Stimulated activated CD8-positive, alpha-beta memory T cell treated with anti-CD3 and anti-CD28 coated beads, Interleukin-4, amount 100 ng/mL, for 1 hour (primary cell): ENCODE measurements at places on chromosomes 7 and 10.

DNA sequence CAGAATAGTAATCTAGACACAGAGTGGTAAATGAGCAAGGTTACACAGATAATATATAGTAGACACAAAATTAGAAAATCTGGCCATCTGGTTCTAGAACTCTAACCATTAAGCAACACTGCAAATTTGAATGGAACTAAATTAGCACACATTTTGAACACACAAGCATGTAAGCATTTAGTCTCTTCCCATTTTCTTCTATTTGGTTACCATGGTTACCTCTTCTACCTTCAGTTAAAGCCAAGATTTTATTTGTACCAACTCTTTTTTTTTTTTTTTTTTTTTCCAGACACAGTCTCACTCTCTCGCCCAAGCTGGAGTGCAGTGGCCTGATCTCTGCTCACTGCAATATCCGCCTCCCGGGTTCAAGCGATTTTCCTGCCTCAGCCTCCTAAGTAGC, 790.5 kb downstream of the MAGI2 start:
- DNase-seq = no peak

DNA sequence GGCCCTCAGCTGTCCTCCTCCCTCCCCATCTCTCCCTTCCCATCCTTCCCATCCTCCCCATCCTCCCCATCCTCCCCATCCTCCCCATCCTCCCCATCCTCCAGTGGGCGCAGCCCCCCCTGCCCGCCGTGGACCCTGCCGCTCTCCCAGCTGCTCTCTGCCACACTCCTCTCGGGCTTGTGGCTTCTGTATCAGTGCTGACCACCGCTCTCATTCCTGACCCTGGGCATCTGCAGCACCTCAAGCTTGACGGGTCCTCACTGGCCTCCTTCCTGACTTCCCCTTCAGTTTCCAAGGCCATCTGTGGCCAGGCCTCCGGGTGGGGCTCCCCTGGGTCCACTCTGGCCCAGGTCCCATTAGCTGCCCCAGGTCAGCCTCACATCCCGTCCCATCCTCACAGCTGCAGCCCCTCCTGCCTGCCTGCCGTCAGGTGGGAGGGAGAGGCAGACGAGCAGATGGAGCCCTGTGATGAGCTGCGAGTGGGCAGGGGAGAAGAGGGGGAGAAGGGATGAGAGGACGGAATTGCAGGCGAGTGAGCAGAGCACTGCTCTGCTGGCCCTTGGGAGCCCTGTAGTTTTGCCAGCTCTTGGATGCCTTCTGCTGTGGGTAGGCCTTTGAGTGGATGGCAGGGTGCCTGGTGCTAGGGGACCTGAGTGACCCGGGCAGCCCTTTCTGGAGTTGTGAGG, 35.7 kb downstream of the LHPP start:
- DNase-seq = no peak

DNA sequence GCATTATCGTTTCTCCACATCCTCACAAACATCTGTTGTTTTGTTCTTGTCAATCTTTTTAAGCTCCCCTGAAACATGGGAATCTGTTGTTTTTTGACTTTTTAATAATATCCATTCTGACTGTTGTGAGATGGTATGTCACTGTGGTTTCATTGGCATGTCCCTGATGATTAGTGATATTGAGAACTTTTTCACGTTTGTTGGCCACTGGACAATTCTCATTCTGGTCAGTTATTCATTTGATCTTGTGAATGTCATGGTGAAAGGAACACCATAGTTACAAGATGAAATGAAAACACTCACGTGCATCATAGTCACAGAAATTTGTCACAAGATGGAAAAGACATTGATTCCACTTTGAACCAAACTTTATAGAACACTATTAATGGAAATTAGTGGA, 20.5 kb upstream of the SGCE start:
- no peak for DNase-seq

GRCh38 chr7:75064801-75065200, 8.8 kb downstream of the RCC1L start:
- no peak for DNase-seq

DNA sequence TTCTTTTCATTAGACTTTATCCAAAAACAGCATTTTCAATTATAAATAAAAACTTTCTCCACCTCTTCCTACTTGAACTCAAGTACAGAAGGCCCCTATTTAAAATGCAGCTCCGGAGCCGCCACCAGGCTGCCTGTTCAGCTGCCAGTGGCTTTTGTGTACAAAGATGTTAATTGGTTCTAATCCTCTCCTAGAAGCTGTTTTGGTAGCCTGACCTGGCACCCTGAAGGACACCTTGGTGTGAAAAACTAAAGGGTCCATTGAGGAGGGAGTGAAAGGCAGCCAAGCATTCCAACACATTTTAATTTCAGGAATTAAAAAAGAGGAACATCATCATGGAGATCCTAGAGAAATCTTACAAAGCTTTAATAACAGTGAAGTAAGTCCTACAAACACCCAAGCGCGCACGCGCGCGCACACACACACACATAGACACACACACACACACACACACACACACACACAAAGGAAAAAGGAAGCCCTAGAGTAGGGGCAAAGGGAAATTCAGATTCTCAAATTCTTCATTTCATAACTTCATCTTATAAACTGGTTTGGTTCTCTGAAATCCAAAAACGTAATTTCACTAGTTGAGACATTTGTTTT, 41.4 kb downstream of the VAX1 start:
- DNase-seq = no peak

DNA sequence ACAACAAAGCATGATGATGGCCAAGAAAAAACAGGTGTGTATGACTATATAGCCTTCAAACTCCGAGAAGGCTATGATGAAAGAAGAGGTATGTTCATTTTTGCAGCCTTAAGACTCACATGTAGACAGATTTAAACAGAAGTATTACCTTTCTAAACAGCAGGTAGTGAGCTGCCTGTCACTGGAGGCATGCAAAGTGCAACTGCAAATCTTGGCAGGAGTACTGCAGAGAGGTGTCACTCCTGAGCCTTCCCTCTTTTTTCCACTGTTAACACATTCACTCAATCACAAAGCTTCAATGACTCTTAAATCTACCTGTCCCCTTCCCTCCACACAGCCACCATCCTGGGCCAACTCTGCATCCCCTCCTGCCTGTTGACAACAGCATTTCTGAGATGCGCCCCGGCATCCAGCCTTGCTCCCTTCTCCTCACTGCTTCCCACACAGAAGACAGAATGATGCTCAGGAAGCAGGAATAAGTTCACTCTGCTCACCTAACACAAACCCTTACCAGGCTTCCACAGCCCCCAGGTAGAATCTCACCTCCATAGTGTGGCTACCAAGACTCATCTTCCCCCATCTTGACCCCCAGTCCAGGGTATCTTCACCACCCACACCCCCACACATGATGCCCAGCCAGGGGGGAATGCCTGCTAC, 161.9 kb upstream of the ZMIZ1 start:
- no peak for DNase-seq

GRCh38 chr7:21972397-21972784, 26.7 kb upstream of the CDCA7L start:
- no peak for DNase-seq

GRCh38 chr10:97826892-97827291, 22.8 kb upstream of the GOLGA7B start:
- no peak for DNase-seq

GRCh38 chr10:6759961-6760360, 179.9 kb upstream of the PRKCQ start:
- DNase-seq = no peak

DNA sequence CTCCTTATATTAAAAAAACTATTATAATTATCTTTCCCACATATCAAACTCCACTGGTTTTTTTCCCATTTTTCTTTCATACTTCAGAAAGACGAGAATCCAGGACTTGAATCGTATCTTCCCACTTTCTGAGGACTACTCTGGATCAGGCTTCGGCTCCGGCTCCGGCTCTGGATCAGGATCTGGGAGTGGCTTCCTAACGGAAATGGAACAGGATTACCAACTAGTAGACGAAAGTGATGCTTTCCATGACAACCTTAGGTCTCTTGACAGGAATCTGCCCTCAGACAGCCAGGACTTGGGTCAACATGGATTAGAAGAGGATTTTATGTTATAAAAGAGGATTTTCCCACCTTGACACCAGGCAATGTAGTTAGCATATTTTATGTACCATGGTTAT, 15.9 kb downstream of the SRGN start:
- DNase-seq = no peak

- no peak for DNase-seq
Observed at GRCh38 chr7:27112361-27112760, 9.9 kb upstream of the HOXA2 start.

DNA sequence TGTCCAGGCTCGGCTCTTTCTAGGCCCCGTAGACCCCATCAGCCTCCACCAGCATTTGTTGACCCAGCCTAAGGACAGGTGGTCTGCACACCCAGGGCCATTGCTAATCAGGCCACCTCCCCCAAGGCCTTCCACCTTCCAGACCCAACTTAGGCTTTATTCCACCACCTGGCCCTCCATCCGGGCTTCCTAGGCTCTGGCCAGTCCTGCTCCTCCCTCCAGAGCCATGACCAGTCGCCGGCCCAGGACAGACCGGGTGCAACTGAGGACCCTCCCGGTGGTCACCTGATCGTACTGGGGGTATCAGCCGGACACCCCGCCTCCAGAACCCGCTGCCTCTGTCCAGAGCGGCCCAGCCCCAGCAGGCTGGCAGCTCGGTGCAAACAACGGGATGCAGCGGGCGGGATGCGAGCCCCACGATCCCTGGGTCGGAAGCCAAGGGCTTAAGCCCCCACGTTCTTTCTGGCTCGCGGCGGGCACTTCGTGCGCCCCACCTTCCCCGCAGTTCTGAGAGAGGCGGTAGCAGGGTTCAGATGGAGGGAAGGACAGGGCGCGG, 545 bp downstream of the NACAD start:
- DNase-seq = no peak

GRCh38 chr7:100510437-100511239, 26.9 kb downstream of the NYAP1 start:
- DNase-seq = no peak

GRCh38 chr10:12130237-12130872, 878 bp downstream of the SEC61A2 start:
- DNase-seq = no peak

DNA sequence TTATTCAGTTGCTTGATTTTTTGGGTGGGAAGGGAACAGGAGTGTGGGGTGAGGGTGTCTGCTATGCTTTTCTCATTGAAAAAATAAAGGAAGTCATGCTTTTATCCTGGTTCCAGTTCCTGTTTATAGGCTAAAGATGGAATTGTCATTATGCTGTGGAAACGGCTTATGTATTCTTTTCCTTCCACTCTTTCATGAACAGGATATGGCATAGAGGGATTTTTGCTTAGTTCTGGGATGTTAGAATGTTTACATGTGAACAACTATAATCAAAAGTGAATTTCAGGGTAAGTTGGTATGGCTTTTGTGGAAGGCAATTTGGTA, 35.9 kb upstream of the PTPN12 start:
- no peak for DNase-seq

DNA sequence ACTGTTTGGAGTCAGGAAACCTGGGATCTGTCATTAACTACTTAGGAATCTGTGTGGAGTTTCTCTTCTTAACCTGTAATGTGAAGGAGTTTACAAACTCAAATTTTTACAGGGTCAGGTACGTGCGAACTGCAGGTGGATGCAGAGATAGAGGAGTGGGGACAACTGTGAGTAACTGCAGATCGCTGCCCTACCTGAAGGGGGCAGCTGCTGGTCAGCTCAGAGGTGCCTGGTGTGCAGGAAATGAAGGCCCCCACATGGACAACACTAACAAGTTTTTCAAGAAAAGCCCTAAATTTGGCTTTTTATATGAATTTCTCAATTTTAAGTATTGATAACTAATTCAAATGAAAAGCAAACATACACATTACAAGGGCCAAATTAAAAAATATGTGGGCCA, 380.0 kb downstream of the REEP3 start:
- DNase-seq = no peak

DNA sequence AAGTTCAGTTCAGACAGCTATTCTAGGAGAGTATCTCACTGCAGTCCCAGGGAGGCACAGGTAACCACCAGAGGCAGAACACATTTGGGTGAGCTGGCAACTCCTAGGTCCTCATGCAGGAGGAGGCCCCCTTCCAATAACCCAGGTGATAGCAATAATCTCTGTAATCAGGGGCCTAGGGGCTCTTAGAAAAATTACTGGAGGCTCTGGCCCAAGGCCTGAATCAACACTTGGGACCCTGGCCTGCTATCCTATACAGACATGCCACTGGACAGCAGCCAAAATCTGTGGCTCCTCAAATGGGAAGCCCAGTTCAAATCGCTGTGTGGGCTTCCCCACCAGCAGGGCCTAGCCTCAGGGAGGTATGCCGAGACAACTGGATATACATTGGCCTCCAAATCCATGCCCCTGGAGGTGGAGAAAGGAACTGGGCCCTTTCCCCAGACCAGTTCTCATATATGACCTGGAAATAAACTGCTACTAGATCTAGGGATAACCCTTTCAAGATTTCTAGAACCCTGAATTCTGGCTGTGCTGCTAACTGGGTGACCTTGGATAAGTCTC, 1.6 kb downstream of the AVPI1 start:
- DNase-seq = no peak

- no peak for DNase-seq
Observed at GRCh38 chr7:157526913-157527634, 190.3 kb downstream of the DNAJB6 start.

- DNase-seq = no peak
Observed at GRCh38 chr7:109772161-109772560, 1202.5 kb downstream of the DNAJB9 start.

DNA sequence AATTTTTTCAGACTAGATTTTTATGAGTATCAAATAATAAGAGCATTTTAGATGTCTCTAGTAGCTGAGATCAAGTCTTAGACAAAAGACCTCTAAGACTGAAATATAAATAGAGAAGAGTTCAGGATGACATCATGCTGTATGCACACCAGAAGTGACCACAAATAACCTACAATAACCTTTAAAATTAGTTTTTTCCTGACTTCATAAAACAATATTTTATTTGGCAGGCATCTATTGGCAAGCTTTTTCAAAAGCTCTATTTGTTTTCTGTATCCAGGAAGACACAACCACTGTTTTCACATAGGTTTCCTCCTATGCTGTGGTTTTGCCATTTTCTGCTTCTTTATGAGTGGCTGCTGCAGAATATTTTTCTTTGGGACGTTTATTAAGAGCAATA, 359.1 kb downstream of the CRPPA start:
- no peak for DNase-seq

DNA sequence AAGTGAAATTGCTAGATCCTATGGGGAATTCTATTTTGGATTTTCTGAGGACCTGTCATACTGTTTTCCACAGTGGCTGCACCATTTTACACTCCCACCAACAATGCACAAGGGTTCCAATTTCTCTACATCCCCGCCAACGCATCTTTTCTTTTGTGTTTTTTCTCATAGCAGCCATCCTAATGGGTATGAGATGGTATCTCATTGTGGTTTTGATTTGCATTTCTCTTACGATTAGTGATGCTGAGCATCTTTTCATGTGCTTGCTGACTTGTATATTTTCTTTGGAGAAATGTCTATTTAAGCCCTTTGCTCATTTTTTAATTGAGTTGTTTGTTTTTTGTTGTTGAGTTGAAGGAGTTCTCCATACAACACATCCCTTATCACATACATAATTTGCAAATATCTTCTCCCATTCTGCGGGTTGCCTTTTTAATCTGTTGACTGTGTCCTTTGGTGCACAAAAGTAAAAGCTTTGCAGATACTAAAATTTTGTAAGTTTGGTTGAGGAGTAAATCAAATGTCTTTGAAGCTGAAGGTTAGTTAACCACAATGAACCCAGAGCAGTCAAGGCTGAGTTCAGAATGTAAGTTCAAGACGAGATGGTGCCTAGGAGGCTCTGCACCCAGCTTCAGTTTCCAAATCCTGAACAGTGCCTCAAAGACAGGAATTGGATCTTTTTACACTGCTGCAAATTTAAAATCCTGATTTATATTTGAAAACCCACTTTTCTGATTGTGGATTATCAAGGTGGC, 195.4 kb downstream of the COBL start:
- DNase-seq = no peak

- no peak for DNase-seq
Observed at GRCh38 chr10:126839094-126839761, 66.0 kb upstream of the DOCK1 start.
